ENCODE measurements at places on chromosomes 4 and X.

- DNase-seq, result no peak
These were observed 3.2 kb upstream of the ETNPPL start for GRCh38 chr4:108766058-108766457.

DNA sequence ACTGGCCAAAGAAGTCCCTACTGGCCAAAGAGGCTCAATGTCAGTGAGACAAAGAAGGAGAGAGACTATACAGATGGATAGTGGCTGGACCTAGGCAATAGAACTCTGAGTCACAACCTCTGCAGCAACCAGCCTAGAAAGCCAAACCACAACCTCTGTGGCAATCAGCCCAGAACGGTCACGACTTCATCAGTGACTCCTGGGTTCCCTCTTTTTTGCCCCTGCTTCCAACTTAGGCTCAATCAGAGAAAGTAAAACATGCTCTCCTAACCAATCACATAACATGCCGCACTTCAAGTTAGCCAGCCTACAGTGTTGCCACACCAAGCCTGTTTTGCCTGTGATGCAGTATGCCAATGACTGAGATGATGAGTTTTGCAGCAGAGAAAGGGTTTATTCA, 203.4 kb downstream of the ANAPC10 start:
- DNase-seq, result no peak

DNA sequence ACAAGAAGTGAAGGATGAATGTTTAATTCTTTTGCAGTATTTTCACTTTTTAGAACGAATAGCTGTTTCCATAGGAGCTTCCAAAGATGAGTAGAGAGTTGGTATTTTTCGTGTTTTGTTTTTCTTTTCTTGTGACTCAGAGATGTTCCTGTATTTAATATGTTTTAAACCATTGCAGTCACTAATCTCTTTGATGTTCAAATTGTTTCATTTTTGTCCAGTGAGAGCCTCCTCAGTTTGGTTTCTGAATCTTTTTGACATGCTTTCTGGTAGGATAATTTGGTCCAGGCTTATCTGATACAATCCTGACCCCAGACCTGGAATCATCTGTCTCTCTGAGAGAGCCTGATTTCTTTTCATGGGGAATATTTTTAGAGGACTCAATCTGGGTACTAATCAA, 41.6 kb downstream of the BEX3 start:
- DNase-seq, result no peak

- DNase-seq, result peak; percentile 48
These were observed 21.2 kb upstream of the SLC7A11 start for GRCh38 chr4:138263247-138263816.

DNA sequence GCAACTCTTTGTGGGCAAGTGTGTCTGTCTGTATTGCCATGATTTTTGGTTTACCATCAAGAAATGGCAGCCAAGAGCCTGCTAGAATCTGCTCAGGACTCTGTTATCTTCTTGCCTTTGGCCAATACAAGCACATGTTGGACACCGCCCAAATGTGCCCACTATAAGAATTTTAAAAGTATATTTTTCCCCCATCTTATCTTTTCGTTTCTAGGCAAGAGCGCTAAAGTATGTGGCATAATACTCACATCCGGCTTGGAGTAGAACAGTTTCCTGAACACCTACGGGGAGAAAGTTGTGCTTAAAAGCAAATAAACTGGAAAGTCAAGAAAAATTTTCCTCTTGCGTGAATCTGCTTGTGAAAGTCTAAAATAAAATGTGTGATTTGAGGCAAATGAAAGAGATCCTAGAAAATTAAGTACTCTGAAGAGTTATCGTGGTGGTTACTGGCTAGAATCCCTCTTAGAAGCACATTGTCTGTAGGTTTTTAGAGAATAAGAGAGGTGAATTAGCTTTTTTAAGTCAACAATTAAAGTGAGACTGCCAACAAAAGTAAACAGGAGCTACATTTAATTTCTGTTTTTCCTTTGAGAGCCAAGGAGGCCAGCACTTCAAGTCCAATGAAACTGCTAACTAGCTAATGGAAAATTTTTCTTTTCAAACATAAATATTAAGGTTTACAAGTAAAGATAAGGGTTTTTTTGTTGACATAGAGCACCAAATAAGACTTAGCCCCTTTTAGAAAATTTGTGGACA, 220.2 kb downstream of the SOWAHB start:
- DNase-seq, result no peak

- DNase-seq, result no peak
These were observed 8.3 kb downstream of the GPR50 start for GRCh38 chrX:151184705-151185104.

DNA sequence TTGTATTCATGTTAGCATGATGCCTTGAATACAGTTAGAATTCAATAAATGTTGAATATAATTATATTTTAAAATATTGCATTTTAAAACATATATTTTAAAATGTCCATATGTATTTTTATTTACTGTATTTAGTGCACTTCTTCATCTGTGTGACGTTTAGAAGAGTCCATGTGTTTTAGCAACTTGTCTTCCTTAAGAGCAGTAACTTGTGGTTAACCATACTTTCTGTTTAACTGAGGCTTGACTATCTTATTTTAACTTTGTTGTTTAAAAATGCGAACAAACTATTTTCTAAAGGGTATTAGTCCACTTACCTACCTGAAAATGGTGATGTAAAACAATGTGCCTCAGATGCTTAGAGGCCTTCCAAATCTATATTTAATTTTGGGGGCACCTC, 858 bp downstream of the DMP1 start:
- no peak for DNase-seq

DNA sequence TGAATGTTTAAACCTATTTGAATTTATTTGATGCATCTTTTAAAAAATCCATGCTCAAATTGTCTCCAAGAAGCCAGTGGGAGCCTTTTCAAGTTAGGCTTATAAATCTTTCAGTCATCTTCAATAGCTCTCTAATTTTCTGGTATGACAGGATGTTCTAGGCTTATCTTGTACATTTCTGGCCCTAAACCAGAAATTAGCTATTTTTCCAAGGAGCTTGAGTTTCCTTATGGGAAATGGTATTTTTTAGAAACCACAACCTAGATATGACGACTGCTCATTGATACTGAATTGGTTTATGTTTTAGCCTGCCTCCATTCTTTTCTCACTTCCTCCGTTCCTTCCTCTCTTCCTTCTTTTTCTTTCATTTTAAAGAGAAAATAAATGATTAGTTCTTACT, 172.3 kb downstream of the SPRY1 start:
- no peak for DNase-seq

DNA sequence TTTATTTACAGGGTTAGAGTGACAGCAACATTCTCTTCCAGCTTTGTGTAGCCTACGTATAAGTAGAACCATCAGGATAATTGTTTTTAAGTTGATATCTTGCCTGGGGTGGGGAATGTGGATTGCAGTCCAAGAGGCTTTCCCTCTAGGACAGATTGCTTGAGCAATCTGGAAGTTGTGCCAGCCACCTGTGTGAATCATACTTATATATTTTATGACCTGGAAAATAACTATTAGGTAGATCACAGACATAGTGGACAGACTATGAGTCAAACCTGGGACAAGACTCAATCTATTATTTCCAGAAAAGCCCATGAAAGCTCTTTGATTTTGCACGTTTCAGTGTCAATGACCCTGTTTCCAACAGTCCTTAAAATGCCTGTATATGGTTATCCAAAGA, 98.9 kb downstream of the TLL1 start:
- DNase-seq, result no peak

- DNase-seq, result no peak
These were observed 6.6 kb downstream of the PAK3 start for GRCh38 chrX:111102636-111103035.

DNA sequence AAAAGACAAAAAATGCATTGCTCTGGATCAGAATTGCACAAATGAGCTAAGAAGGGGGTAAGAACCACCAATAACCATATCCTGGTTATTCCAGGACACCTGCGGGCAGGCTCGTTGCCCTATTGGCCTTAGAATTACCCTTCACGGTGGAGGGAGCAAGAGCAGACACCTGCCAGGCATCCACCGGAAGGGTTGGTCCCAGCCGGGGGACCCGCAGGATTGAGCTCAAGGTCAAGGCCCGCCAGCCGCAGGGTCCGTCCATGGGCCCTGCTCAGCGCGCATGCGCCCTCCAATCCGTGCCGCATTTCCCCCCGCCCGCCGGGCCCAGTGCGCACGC, 575 bp downstream of the SLC25A6 start:
- no peak for DNase-seq

GRCh38 chrX:45295259-45295986, 94.7 kb upstream of the DIPK2B start:
- peak; percentile 56 for DNase-seq

DNA sequence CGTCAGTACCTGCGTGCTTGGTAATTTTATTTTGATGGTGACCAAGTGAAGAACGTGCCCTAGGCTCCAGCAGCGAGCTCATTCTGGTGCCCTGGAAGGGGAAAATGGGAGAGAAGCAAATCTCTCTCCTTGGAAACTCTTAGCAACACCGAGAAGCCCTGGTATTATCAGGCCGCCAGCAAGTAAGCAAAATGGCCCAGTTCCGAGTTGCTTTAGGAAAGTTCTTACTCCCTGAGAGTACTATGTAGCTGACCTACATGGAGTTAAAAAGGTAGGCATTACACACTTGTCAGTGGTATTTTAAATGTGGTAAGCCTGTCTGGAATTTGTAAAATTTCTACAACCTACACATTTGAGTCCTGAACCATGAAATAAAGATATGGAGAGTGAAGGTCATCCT, 146.4 kb downstream of the CPEB2 start:
- DNase-seq, result no peak

DNA sequence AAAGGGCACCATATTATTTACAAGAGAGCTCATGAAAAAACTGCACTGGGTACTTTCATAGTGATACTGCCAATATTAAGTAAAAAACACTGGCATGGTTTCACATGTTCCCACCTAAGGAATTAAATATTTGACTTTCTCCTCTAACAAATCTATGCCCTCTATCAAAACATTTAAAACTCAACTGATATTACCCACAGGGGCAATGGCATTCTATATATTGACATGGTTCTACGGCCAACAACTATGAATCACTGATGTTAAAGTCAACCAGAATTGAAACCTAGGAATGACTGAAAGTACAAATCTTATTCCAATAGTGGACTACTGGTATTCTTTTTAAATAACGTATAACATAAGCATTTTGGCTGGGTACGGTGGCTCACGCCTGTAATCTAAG, 28.2 kb downstream of the PHKA2 start:
- DNase-seq, result no peak

DNA sequence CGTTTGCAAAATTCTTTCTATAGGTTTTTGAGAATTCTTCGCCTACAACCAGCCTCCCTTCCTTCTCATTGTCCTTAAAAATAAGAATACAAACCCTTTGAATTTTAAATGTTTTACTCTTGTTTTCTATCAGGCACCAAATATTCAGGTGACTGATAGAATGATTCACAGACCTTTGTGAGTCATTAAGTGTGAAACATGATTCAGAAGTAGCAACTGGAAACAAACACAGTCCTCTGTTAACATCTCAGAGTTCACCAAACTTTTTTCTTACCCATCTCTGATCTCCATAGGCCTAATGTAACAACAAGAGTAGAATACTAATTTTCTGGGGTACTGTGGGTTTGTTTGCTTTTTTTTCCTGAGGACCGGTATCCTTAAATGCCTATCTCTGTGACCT, 63.4 kb upstream of the MAB21L2 start:
- peak; percentile 60 for DNase-seq

DNA sequence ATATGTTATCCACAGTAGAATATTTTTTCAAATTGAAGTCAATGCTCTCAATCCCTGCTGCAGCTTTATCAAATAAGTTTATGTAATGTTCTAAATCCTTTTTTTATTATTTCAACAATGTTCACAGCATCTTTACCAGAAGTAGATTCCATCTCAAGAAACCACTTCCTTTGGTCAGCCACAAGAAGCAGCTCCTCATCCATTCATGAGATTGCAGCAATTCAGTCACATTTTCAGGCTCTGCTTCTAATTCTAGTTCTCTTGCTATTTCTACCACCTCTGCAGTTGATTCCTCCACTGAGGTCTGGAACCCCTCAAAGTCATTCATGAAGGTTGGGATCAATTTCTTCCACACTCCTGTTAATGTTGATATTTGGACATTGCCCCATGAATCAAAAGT, 2301.3 kb upstream of the TENM3 start:
- no peak for DNase-seq

DNA sequence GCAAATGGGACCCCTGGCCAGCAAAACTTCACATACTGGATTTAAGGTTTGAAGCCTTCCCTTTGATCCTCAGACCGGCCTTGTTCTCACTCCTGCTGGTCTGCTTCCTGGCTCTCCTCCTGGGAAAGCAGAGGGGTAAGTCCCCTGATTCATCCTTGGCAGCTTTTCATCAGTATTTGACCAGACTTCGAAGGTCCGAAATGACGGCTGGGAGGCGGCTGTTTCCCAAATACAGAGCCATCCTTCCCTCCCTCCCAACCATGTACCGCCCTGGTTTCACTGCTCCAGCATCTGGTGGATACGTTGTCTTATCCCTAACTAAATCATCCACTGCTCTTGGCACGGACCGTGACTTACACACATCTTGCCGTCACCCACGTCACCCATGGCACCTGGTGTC, 265.5 kb downstream of the BCOR start:
- DNase-seq, result no peak

DNA sequence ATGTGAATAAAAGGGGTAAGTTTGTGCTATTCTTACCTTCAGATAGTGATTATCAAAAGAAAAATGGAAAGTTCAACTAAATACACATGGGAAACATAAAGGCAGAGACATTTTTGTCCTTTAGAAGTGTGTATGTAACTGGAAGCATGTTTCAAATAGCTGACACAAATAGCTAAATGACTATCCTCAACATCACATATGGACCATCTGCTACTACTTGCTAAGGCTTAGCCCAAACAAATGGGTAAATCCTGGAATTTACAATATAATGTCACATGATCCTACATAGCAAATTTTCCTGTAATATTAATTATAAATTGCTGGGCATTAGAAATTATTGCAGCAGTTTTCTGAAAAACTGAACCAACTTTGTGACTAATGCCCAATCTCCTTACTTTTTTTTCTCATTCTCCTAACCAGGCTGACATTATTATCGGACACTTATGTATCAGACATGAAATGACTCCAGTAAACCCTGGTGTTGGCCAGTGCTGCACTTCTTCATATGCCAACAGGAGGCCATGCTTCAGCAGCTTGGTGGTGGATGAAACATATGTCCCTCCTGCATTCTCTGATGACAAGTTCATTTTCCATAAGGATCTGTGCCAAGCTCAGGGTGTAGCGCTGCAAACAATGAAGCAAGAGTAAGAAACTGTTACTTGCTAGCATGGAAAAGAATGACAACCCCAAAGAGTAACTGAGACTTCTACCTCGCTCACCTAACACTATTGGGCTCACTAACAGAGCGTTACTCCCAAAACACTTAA, 16.1 kb downstream of the AFP start:
- DNase-seq, result no peak

DNA sequence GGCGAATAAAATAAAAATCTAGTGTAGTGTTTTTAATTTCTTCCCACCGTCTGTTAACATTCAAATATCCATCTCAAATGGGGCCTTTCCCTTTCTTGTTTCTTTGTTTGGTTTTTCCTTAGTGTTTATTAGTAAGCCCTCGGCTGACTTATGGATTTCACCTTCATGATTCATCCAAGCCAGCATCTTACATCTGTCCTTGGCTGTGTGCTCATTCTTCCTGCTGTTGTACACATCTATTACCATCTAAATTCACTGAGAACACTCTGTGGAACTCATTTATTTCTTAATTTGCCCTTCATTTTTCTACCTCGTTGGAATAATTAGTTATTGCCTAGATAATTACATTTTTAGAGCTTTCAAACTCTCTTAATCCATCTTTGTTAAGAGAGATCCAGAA, 84.9 kb downstream of the SPCS3 start:
- DNase-seq, result peak; percentile 75

Measured in HCEC 1CT (cell line).